ENCODE measurements at places on chromosomes 5 and 9. TPM values are rescaled to one million over a fixed set of nuclear protein-coding genes. Genes with fewer than 3 reads are reported as not detected.

DNA sequence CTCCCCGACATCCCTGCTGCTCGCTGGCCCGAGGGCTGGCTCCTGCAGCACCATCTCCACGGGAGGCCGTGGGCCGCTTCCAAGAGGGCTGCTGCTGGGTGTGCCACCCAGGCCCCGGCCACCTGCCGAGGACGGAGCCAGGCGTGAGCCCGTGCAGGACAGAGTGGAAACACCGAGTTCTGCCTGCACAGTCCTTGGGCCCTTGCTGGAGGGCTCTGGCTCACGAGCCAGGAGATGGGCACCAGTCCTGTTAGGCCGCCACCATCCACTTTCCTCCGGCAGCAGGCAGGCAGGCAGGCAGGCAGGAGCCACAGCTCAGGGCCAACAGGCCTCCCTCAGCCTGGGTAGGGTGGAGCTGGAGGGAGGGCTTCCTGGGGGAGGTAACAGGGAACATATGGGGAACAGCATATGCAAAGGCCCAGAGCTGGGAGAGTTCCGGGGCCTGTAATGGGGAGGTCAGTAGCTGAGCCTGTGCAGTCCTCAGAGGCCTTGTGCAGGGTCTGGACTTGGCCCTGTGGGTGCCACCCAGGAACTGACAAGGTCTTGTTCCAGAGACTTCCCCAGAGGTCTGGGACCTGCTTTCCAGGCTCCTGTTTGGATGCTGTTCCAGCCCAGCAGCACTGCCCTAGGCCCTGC lies 31.9 kb downstream of the RXRA start:
- DNase-seq = no peak
- H3K4me1 ChIP-seq = no peaks in the 10 kb centered on the region
- no peak overlapping the region for H3K4me3 ChIP-seq
- no peak overlapping the region for H3K27ac ChIP-seq
- no peaks in the 10 kb centered on the region for H3K27me3 ChIP-seq

- peaks cover 65% of the 10 kb centered on the region for H3K27me3 ChIP-seq
- DNase-seq = no peak
- no peak overlapping the region for H3K27ac ChIP-seq
- peaks cover 8% of the 10 kb centered on the region for H3K36me3 ChIP-seq
Measured at GRCh38 chr5:93607367-93608258, 24.6 kb downstream of the NR2F1 start.

DNA sequence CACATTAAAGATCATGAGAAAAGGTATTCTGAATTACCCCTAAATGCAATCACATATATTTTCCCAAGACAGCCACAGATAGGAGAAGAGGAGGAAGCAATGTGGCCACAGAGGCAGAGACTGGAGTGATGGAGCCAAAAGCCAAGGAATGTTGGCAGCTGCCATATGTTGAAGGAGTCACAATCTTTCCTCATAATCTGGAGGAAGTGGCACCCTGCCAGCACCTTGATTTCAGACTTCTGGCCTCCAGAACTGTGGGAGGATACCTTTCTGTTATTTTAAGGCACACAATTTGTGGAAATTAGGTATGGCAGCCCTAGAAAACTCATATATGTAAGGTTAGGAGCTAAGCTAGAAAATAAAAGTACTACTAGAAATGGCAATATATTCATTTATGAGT lies 139.9 kb upstream of the GAS1 start:
- no peak overlapping the region for H3K4me3 ChIP-seq
- H3K27me3 ChIP-seq = peaks cover 28% of the 10 kb centered on the region
- H3K4me1 ChIP-seq = no peaks in the 10 kb centered on the region
- H3K27ac ChIP-seq = no peak overlapping the region

- peak overlapping the region; percentile 91 for H3K27ac ChIP-seq
- DNase-seq = peak; percentile 58
- H3K4me1 ChIP-seq = peaks cover 59% of the 10 kb centered on the region
Measured at GRCh38 chr9:89744730-89745129, 139.9 kb downstream of the GADD45G start.

DNA sequence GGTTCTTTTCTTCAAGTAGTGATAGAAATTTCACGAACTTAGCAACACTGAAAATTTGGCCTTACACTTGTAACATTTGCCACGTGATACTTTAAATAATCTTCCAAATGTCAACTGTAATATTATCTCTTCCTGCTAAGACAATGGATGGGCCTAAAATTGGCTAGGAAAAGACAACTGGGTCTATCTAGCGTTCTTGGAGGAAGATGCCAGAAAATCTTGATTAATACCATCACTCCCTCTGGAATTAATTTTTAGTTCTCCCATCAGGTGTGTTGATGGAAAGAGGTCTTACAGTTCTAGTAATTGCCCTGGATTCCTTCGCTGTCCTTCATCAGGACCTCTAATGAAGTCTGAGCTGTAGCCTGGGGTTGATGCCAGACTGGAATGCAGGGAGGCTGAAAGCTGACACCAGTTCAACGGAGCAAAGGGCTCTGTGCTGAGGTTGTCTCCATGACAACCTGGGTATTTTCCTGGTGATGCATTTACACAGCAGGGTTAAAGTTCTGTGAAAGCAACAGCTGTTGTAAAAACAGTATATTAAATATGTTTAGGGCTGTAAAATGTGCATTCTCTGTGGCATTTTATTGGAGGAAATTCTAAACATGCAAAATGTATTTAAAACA lies 92.3 kb downstream of the GAS1 start:
- H3K27me3 ChIP-seq = peaks cover 29% of the 10 kb centered on the region
- no peak overlapping the region for H3K4me3 ChIP-seq
- DNase-seq = no peak
- no peak overlapping the region for H3K27ac ChIP-seq
- no peaks in the 10 kb centered on the region for H3K4me1 ChIP-seq

- no peak for DNase-seq
- H3K27me3 ChIP-seq = peaks cover 29% of the 10 kb centered on the region
- no peaks in the 10 kb centered on the region for H3K4me1 ChIP-seq
- H3K27ac ChIP-seq = no peak overlapping the region
Measured at GRCh38 chr5:74673011-74673790, 11.8 kb upstream of the HEXB start.

GRCh38 chr5:73387601-73388305 lies 60.8 kb downstream of the FOXD1 start:
- peaks cover 18% of the 10 kb centered on the region for H3K4me1 ChIP-seq
- H3K4me3 ChIP-seq = no peak overlapping the region
- no peak for DNase-seq
- peaks cover 19% of the 10 kb centered on the region for H3K36me3 ChIP-seq
- no peak overlapping the region for H3K27ac ChIP-seq

GRCh38 chr5:141369994-141370848 lies at the start of gene PCDHGB3:
Gene PCDHGB3, plus strand, starts transcription at chr5:141370242. Its CDS starts 153 bp downstream, at chr5:141370395.
- peak within 1 kb of the TSS; percentile 80 for H3K4me3 ChIP-seq
- H3K4me1 ChIP-seq = peaks cover 4% of the 10 kb centered on the region
- no peak within 1 kb of the TSS for H3K27ac ChIP-seq
- peaks cover 18% of the 10 kb centered on the region for H3K36me3 ChIP-seq

DNA sequence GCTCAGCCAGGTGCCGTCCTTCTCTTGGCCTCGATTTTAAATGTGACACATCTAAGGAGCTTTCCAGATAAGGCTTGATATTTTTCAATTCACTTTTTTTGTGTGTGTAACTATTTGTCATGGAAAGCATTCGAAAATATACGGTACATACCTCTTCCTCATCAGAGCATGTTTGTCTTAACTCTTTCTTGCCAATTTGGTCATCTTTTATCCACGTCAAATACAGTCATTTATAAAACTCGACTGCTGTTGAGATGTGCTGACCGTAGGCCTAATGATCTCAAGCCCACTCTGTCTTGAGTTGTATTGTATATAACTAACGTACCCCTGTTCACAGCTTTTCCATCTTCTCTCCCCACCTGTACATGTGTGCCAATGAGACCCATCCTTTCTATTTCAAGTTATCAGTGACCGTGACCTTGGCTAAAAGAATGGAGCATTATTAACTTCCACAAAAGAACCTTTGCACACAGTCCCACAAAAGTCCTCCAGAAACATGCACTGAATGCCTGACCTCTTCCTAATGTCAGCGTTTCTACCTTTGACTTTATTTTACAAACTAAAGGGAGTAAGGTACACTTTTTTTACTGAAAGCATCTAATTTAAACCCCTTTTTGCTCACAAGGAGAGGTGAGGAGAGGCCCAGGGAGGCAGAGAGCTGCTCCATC lies 61.6 kb downstream of the IPPK start:
- H3K4me1 ChIP-seq = peaks cover 3% of the 10 kb centered on the region
- H3K4me3 ChIP-seq = no peak overlapping the region
- H3K27me3 ChIP-seq = no peaks in the 10 kb centered on the region

DNA sequence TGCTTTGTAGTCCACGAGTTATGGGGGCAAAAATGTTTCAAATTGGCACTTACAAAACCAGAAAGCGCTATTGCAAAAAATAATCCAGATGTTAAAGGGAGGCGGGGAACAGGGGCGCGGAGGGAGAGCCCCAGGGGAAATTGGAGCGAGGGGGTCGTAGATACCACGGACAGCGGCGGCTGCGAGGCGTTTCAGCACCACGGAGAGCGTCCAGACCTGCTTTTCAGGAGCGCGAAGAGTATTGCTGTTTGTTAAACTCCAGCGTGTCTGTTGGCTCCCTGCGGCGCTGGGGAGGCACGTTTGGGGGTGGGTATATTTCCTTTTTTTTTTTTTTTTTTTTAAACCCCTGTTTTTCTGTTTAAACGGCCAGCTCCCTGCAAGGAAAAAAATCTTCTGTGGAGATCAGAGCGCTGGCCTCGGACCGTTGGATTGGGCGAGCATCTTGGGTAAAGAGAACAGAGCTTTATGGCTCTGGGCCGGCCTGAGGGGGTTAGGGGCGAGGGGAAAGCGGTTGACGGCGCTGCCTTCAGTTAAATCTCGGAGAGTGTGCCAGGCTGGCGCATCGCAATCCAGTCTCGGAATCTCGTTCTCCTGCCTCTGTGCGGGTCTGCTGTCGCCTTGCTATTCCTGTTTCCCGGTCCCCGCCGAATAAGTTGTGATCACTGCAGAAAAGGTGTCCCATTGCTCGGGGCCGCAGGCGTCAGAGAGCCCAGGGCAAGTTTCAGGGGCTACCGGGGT lies at the start of gene GLRA1:
TSS of gene GLRA1 (minus strand) at position 288 of the 738 bp plus-strand sequence. CDS start 302 bp downstream, outside the sequence.
- H3K4me3 ChIP-seq = no peak within 1 kb of the TSS
- no peaks in the 10 kb centered on the region for H3K36me3 ChIP-seq
- no peak within 1 kb of the TSS for H3K27ac ChIP-seq
- DNase-seq = no peak

GRCh38 chr9:135499326-135500070 lies 984 bp upstream of the MRPS2 start:
- peak; percentile 93 for DNase-seq
- H3K36me3 ChIP-seq = no peaks in the 10 kb centered on the region
- peaks cover 6% of the 10 kb centered on the region for H3K4me1 ChIP-seq

GRCh38 chr5:82349652-82350051 lies 71.5 kb upstream of the RPS23 start:
- DNase-seq = no peak
- H3K36me3 ChIP-seq = no peaks in the 10 kb centered on the region
- H3K27me3 ChIP-seq = no peaks in the 10 kb centered on the region
- no peak overlapping the region for H3K4me3 ChIP-seq

DNA sequence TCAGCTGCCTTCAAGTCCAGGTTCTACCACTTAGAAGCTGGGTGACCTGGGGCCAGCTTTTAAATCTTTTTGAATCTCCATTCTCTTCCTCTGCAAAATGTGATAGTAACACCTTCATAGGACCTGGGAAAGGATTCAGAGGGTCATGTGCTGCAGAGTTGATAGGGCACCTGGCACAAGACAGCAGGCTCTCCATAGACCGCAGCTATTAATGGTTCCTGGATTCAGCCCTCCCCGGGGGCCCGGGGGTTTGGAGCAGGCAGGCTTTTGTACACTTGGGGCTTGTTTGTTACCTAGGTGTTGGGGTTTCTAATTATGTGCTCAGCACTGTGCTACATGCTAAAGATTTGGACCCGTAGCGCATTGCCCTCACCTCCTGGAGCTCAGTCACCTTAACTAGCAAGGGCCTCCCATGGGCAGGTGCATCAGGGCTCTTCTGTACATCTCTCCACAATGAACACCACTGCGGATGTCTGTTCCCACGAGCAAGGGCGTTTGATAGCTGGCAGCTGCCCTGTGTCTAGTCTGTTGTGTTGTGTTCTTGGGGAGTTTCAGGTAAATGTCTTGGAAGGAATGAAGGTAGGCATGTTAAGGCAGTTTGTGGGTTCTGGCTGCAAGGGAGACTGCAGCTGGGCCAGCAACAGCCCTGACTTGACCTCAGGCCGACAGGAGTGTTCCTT lies 12.1 kb downstream of the PRRC2B start:
- H3K4me1 ChIP-seq = peaks cover 74% of the 10 kb centered on the region
- DNase-seq = no peak
- H3K36me3 ChIP-seq = no peaks in the 10 kb centered on the region
- H3K27me3 ChIP-seq = no peaks in the 10 kb centered on the region
- peak overlapping the region; percentile 85 for H3K4me3 ChIP-seq

DNA sequence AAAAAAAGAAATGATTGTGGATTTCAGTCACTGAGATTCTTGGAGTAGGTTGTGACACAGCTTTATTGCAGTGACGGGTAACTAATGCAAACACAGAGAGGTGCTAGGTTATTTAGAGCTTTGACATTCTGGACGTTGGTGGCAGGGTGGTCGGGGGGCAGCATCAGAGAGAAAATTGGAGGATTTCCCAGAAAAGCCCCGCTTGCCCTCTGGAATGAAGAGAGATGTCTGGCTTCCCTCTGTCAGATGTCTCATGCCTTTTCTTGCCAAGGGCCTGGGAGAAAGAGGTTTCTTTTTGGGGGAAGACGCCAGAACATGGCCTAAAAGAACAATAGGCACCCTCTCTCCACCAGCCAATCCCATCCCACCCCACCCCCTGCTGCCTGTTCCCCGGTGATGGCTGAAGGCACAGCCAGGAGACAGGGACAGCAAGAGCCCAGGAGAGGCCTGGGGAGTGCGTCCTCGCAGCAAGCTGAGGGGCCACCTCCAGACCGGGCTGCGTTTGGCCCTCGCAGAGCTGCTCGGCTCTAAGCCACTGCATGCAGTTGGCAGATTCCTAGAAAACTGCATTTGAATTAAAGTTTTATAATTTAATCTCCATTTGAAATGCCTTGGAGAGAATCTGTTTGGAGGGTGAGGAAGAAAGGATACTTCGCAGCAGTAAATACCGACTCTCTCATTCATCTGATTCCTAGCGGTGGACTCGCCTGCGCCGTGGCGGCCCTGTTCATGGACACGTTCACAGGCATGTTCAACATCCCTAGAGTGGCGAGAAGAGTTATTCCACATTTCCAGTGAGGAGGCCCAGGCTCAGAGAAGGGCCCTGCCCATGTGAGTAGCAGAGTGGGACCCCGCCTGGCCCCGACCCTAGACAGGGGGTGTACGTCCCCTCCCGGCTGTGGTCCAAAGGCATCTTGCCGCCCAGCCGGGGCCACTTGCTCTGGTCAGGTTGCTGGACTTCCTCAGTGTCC lies 55.7 kb downstream of the TSPAN17 start:
- DNase-seq = peak; percentile 40
- H3K4me3 ChIP-seq = no peak overlapping the region
- peaks cover 31% of the 10 kb centered on the region for H3K27me3 ChIP-seq
- H3K4me1 ChIP-seq = no peaks in the 10 kb centered on the region

Gene PCA3
- total RNA-seq = not detected

Gene DRD1
- total RNA-seq = not detected

Gene TMEM252
- total RNA-seq = not detected

Gene OMD
- total RNA-seq = not detected

Gene HTR1A
- not detected for total RNA-seq

Gene ACER2
- 0.90 TPM for total RNA-seq

Gene SPINK4
- total RNA-seq = not detected
